ENCODE measurements at places on chromosomes 3 and 15.

- DNase-seq, result no peak
These were observed 21.2 kb downstream of the ZNF860 start for GRCh38 chr3:32002561-32003368.

DNA sequence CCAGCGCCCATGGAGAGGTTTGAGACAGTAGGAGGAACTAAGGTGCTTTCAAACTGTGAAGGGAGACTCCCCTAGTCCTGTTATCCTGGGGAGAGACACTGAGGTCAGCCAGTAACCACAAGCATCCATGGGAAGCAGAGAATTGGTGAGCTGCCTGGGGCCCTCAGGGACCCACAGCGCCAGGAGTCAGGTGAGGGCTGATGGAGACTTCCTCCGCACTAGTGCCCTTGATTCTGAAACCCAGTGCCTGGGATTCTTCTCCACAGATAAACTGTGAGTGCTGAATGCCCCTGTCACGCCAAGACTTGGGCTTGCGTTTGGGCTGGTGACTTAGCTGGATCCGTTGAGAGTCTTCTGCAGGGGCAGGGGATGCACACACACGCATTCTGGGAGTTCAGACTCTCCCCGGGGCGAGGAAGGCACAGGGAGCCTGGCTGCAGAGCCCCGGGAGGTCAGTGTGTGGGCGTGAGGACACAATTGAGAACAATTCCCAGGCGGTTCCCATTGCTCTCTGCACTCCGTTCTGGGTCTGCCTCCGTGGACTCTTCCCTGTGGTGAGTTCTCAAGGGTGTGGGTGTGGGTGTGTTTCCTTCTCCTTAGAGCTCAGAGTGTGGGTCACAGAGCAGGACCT, 37.9 kb upstream of the SLCO2A1 start:
- DNase-seq, result no peak

- no peak for DNase-seq
These were observed 13.6 kb upstream of the WNT5A start for GRCh38 chr3:55500555-55501330.

GRCh38 chr3:73177827-73178226, 116.4 kb downstream of the EBLN2 start:
- no peak for DNase-seq

- no peak for DNase-seq
These were observed 660.2 kb upstream of the LMCD1 start for GRCh38 chr3:7841451-7841850.

- peak; percentile 71 for DNase-seq
These were observed 79.0 kb downstream of the SERPINI1 start for GRCh38 chr3:167814441-167814951.

DNA sequence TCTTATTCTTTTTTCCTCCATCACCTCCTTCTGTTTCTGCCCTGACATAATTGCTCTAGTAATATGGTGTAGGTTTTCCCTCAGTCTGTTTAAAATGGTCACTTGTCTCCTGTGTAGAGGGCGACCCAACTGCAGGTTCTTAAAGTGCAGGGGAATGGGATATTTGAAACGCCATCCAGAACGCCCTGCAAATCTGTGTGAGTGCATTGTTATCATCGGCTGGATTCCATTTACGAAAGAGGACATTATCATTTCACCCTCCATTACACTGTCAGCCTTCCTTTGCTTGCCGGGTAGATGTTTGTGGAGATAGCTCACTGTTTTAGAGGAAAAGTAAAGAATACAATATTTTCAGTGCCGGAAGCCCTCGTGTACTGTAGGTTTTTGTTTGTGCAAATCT, 354.0 kb downstream of the LRTM1 start:
- no peak for DNase-seq

- no peak for DNase-seq
These were observed 397.7 kb downstream of the CACNA2D3 start for GRCh38 chr3:54520060-54520459.

GRCh38 chr3:59464187-59464586, 414.4 kb upstream of the CFAP20DC start:
- no peak for DNase-seq
